ENCODE measurements at places on chromosomes 1 and 21. TPM values are rescaled to one million over a fixed set of nuclear protein-coding genes. Genes with fewer than 3 reads are reported as not detected.

GRCh38 chr1:191255354-191256054 is 777.8 kb upstream of the BRINP3 start:
- DNase-seq = no peak

DNA sequence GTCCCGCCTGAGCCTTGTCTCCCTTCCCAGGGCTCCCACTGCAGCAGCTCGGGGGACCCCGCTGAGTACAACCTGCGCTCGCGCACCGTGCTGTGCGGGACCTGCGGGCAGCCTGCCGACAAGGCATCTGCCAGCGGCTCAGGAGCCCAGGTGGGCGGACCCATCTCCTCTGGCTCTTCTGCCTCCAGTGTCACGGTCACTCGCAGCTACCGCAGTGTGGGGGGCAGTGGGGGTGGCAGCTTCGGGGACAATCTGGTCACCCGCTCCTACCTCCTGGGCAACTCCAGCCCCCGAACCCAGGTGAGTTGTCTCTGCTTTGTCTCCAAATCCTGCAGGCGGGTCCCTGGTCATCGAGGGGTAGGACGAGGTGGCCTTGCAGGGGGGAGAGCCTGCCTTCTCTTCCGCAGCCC is 14.9 kb upstream of the SEMA4A start:
- DNase-seq = no peak

DNA sequence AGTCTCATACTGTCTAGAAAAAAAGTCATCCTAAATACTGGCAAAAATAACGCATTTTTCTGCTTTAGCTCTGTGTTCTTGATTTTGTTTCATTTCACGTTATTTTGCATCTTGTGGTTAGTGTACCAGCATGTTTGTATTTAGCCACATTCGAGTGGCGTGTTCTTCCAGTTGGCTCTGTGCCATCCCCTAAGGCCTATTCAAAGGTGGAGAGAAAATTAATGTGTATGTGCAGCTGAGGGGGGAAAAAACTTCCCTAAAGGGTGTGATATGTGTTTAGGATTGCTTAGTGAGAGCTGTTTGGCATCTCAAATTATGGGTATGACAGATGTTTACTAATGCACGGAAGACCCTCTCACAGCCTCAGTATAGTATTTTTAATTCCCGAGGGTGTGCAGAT is 12.1 kb downstream of the DNAJC16 start:
- no peak for DNase-seq

DNA sequence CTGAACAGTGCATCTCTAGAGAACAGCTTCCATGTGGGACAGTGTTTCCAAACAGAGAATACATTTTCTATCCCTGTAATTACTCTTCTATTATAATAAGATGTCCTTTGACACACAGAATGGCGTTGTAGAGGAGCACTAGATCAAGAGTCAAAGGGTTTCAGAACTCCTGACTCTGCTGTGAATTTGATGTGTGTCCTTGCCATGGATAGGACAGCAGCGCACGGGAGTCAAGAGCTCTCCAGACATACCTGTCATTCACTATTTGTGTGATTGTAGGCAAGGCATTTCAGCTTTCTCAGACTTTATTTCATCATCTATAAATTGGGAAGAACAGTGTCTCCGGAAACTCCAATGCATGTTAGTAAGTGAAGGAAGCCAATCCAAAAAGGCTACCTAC is 176.4 kb downstream of the RGS7 start:
- DNase-seq = no peak

GRCh38 chr1:75035536-75035935 is 98.7 kb upstream of the LHX8 start:
- DNase-seq = no peak

- no peak for DNase-seq
Measured at GRCh38 chr1:67313934-67314671, 6.4 kb downstream of the IL12RB2 start.

DNA sequence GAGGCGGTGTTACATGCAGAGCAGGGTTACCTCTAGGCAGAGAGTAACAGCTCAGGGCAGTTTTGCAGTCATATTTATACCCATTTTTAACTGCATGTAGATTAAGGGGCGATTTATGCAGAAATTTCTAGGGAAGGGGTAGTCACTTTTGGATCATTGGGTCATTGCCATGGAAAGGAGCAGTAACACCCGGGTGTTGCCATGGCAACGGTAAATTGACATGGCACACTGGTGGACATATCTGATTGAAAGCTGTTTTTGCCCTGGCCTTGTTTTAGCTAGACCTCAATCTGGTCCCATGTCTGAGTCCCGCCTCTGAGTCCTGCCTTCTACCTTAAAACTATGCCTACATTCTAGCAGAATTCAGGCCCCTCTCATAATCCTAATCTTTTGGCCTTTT is 11.8 kb upstream of the USP1 start:
- DNase-seq = no peak

DNA sequence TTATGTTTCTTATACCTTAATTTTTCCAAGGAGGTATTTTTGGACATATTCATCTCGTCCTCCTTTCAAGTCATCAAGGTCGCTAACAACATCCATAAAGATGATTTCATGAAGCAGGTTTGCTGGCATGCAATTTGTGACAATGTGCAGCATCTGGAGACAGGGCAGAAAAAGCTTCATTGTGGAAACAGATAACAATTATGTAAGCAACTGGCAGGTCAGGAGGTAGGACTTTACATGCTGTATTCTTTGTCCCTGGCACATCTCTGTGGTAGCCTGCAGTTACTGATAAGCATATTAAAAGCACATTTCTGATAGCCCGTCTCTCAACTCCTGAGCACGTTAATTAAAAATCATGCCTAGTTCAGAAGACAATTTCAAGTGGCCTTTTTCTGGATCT is 156.8 kb downstream of the LEPR start:
- no peak for DNase-seq

DNA sequence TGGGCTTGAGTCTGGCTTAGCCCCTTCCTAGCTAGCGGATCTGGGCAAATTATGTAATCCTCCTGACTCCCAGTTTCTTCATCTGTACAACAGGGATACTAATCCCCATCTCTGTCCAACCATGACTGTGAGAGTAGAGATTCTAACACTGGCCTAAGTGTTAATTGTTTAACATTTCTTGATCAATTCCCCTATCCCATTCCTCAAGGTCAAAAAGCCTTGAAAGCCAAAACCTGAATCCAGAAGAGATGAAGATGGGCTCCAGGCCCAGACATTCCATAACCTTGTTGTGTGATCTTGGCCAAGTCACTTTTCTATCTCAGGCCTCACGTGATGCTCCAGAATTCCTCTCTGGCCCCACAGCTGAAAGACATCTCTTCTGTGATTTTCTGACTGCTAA is 18.8 kb upstream of the PHLDA3 start:
- DNase-seq = no peak

The C1orf94 gene
- total RNA-seq = not detected

The LRRC8C gene
- 2.2 TPM for total RNA-seq

The CHD5 gene
- 0.50 TPM for total RNA-seq

The B3GALT2 gene
- not detected for total RNA-seq

The TSACC gene
- total RNA-seq = 0.75 TPM

Data from PC-9 (cell line).